ENCODE measurements at places on chromosomes 3 and 15. TPM values are rescaled to one million over a fixed set of nuclear protein-coding genes. Genes with fewer than 3 reads are reported as not detected.

DNA sequence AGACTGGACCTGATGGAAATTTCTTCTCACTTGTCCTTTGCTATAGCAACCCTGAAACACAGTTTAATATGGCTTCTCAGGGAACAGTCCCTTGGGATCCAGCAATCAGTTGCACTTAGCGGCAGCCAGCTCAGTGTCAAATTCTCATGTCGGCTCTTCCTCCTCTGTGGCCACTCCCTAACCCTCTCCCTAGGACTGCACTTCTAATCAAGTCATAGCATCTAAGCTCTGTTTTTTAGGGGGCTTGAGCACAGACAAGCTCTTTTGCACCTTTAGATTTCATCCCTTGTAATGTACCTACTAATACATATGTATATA lies 250.5 kb upstream of the TLE3 start:
- no peak for DNase-seq
- H3K27me3 ChIP-seq = no peaks in the 10 kb centered on the region
- no peaks in the 10 kb centered on the region for H3K36me3 ChIP-seq
- H3K27ac ChIP-seq = no peak overlapping the region

GRCh38 chr3:53109190-53109589 lies 21.0 kb downstream of the RFT1 start:
- peaks cover 24% of the 10 kb centered on the region for H3K36me3 ChIP-seq
- DNase-seq = no peak
- peaks cover 12% of the 10 kb centered on the region for H3K4me1 ChIP-seq
- peak overlapping the region; percentile 38 for H3K27ac ChIP-seq

DNA sequence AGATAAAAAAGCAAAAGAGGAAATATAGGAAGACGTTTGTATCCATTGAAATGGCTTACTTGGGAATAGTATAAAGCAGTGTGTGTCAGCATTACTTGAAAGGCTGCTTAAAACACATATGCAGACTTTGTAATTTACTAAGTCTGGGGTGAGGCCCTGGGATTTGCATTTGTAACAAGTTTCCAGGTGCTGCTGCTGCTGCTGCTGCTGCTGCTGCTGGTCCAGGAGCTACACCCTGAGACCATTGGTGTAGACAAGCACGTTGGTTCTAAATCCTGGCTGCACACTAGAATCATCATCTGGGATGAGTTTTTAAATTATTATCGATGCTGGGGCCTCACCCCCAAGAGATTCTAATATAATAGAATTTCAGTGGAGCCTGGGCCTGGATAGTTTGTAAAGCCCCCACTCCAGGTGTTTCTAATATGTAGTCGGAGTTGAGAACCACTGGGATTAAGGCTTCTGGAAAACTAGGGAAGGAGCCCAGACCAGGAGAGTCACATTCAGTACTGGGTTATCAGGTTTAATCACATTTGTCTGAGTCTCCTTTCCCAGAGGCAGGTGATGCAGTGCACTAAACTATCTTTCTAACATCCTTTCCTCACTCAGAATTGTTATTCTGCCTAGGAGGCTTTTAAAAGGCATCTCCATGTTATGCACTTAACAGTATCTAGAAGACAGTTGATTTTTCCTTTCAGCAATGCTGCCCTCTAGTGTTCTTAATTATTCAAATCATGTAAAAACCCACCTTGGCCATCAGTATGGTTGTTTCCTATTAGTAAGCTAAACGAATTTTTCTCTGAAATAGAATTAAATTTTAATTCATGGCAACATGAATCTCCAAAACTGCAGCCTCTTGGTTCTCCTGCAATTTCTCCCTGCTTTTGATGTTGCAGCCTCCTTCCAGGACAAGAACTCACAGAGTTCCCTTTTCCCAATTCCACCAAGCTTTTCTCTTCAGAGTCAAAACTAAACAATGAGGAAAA lies 45.4 kb downstream of the SSR3 start:
- no peaks in the 10 kb centered on the region for H3K27me3 ChIP-seq
- H3K27ac ChIP-seq = no peak overlapping the region
- no peak overlapping the region for H3K4me3 ChIP-seq

DNA sequence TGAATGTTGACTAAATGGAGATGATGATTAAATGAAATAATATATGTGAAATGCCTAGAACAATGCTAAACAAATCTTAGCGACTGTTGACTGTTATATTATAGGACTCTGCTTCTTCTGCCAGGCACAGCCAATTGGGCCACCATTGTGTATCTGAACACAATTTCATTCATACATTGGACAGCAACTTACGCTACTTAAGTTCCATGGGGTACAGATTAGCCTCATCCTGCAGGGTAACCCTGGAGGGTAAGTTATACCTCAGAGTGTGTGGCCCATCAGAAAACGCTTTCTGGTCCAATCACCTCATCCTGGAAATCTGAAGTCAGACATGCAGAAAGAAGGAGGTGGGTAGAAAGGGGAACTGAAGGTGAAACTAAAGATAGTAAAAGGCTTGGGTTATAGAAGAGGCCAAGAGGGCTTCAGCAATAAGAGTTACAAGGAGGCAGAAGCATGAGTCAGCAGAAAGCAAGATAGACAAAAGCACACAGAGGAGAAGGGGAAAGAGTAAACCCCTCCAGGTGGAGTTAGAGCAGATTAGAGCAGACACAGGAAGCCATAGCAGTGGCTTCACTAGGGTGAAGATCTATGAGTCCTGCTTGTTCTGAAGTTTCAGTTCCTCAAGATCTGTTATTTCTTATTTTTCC lies 119.3 kb upstream of the SLC24A5 start:
- H3K4me1 ChIP-seq = no peaks in the 10 kb centered on the region
- no peaks in the 10 kb centered on the region for H3K36me3 ChIP-seq
- no peak overlapping the region for H3K4me3 ChIP-seq
- H3K27ac ChIP-seq = no peak overlapping the region

GRCh38 chr15:77974098-77974414 lies 103.5 kb downstream of the TBC1D2B start:
- peak; percentile 84 for DNase-seq
- peaks cover 3% of the 10 kb centered on the region for H3K4me1 ChIP-seq
- H3K4me3 ChIP-seq = no peak overlapping the region
- no peaks in the 10 kb centered on the region for H3K27me3 ChIP-seq
- H3K27ac ChIP-seq = peak overlapping the region; percentile 47
- no peaks in the 10 kb centered on the region for H3K36me3 ChIP-seq

BFSP2 gene
- total RNA-seq = not detected

SLC22A14 gene
- 0.11 TPM for total RNA-seq

GPR149 gene
- total RNA-seq = 2.6 TPM

AQR gene
- 26.1 TPM for total RNA-seq

RTP4 gene
- total RNA-seq = 4.5 TPM

IL5RA gene
- total RNA-seq = not detected

Measured in adrenal gland (tissue), 19 donors.